ENCODE measurements at places on chromosomes 5 and 9.

DNA sequence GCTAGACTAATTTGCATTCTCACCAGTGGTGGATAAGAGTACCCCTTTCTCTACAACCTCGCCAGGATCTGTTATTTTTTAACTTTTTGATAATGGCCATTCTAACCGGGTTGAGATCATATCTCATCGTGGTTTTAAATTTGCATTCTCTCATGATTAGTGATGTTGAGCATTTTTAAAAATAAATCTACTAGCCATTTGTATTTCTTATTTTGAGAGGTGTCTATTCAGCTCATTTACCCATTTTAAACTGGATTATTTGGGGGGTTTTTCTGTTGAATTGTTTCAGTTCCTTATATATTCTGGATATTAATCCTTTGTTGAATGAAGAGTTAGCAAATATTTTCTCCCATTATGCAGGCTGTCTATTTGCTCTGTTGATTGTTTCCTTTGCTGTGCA, 139.6 kb downstream of the ARSB start:
- DNase-seq: no peak

DNA sequence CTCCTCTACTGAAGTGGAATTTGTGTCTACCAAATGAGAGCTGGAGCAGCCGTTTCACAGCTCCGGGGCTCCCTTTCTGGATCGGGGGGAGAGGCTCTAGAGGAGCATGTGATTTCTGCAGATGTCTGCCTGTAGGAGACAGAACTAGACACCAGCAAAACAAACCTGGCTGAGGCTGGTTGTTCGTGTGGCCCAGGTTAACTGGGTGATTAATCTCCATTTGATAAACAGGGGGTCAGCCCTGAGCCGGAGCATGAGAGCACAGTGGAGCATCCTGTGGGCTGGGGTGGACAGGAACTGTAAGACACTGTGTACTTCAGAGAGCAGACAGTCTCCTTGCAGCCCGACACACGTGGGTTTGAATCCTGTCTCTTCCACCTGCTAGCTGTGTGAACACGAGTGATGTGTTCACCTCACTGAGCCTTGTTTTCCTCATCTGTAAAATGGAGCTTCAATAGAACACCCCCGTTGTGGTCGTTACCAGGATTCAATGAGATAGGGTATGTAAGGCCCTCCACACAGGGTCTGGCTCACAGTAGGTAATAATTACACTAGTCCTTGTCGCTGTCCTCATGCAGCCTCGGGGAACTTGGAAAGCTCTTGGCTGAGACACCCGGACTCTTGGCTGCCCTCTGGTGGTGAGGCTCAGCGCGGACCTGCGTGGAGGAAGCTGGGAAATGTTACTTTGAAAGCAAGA, 12.9 kb downstream of the CXCL14 start:
- peak; percentile 77 for DNase-seq

GRCh38 chr9:2634153-2634552, 12.6 kb downstream of the VLDLR start:
- DNase-seq: no peak

- DNase-seq: peak; percentile 2
These were observed 299.4 kb upstream of the RASA1 start for GRCh38 chr5:86968301-86968753.

DNA sequence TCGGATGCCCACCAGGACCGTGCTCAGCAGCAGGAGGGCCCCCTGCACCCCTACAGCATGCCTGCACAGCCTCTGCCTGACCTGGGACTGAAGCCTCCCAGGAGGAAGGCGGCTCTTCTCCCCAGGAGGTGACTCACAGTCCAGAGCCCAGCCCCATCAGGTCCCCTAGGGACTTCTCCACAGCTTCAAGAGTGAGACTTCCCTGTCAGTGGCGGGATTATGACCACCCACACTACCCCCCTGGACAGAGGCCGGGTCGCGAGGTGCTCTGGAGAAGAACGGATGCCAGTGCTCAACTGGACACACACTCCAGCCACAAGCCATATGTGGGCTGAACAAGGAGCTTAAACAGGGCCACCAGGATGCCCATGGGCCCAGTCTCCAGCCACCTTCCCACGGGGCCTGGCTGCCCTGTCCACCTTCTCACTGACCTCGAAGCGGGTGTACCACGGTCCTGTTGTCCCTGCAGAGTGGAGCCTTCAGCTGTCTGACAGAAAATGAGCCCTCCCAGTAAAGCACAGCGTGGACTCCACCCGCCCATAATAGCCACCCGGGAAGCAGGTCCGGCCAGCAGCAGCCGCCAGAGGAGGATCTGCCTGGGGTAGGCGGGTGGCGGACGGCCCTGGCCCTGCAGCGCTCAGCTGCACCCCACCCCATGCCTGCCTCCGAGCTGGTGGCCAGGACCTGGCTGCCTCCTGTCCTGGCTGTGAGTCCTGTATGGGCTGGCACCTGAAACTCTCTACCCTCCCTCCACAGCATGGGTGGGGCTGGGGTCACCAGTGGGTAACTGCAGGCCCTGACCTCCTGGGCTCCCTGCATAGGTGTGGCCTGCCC, 54.7 kb downstream of the SEMA4D start:
- peak; percentile 71 for DNase-seq

GRCh38 chr5:89071941-89072331, 189.0 kb upstream of the MEF2C start:
- DNase-seq: peak; percentile 19

- DNase-seq: peak; percentile 25
These were observed 45.1 kb downstream of the SLCO6A1 start for GRCh38 chr5:102453716-102454115.

DNA sequence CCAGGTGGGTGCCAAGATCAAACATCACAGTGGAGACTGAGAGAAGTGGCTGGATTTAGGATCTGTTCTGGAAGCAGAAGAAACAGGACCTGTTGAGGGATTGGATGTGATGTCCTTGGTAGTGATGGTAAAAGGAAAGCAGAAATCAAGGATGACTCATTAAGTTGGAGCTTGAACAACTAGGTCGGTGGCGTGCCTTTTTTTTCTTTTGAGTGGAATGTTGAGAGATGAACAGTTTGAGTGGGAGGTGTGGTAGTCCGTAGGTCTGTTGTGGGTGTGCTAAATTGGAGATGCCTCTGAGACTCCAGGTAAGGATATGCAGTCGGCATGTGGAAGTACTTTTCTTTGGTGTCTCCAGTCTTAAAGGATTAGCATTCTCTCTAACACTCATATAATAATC, 92.1 kb upstream of the IL12B start:
- DNase-seq: no peak

DNA sequence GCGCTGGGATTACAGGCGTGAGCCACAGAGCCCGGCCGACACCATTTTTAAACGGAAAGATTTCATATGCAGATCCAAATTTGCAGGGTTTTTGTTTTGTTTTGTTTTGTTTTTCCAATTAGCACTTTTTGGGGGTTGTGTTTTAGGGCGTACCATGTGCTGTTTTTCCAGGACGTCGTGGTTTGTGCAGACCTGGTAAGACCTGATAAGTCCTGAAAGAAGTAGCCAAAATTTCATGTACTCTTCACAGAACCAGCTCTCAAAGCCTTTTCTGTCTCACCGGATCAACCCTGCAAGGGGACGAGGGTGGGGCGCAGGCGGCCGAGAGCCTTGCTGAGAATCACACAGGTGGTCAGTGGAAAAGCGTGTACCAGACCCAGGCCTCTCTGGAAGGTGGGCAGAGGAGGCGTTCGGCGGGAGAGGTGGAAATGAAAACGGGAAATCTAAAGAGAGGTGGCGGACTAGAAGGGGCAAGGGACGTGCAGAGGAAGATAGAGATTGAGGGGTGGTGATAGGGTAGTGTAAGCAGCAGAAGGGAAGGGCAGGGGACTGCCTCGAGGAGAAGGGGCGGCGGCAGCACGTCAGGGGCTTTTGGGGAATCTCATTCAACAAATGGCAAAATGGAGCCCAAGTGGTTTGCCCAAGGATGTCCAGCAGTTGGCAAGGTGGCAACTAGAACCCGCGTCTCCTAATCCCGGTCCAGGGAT, 1.1 kb upstream of the FAF2 start:
- DNase-seq: no peak

- no peak for DNase-seq
These were observed 289.1 kb downstream of the AOPEP start for GRCh38 chr9:95015569-95015968.

DNA sequence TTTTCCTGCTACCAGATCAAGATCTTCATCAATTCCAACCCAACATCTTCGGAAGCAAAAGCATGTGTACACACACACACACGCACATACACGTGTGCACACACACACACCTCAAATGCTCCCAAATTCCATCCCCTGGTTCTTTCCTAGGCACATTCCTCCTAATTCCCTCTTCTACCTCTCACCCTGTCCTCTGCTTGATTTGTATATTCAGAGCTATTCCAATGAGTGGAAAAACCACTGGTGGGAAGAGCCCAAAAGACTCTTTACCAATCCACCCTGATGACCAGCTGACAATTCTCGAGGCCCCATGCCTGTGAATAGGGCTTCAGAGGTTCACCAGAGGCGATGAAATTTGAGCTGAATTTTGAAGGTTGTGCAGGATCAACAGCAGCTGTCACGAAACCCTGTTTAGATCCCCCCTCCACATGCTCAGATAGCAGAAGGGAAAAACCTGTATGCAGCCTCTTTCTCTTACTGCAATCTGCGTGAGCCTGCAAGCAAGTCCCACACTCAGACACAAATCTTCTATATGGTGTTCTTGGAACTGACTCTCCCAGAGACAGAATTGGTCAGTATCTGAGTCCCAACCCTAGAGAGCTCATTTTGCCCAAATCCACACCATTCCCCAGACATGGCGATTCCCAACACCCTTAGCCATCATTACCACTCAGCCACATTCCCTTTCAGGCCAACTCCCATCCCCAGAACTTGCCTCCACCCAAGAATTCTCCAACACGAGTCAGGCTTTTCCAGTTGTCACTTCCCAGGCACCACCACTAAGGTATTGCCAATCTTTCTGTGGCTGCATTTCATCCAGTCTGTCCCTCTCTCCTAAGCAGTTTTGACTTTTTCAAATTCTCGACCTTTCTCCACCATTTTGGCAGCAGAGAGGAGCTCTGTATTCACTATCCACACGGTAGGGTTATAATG, 4.3 kb upstream of the TRIO start:
- DNase-seq: no peak

DNA sequence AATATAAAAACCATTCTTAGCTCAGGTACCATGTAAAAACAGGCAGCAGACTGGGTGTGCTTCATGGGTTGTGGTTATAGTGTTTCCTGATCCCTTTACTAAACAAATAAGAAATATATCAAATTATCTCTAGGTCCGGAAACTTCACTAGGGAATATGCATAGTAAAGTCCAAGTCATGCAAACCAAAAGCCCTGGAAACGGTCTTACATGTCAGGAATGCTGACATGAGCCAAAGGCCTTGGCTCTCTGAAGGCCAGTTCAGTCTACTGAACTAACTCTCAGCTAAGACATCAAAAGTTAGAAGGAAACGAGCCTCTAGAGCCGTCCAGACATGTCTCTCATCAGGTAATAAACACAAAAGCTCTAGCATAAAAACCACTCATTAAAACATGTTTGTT, 778.9 kb upstream of the ZNF608 start:
- DNase-seq: no peak

- DNase-seq: peak; percentile 30
These were observed 31.2 kb upstream of the AFAP1L1 start for GRCh38 chr5:149240354-149240998.

- DNase-seq: no peak
These were observed 19.6 kb upstream of the UBTD2 start for GRCh38 chr5:172303162-172303561.

- no peak for DNase-seq
These were observed 131.9 kb upstream of the PTPRD start for GRCh38 chr9:10744669-10745068.

DNA sequence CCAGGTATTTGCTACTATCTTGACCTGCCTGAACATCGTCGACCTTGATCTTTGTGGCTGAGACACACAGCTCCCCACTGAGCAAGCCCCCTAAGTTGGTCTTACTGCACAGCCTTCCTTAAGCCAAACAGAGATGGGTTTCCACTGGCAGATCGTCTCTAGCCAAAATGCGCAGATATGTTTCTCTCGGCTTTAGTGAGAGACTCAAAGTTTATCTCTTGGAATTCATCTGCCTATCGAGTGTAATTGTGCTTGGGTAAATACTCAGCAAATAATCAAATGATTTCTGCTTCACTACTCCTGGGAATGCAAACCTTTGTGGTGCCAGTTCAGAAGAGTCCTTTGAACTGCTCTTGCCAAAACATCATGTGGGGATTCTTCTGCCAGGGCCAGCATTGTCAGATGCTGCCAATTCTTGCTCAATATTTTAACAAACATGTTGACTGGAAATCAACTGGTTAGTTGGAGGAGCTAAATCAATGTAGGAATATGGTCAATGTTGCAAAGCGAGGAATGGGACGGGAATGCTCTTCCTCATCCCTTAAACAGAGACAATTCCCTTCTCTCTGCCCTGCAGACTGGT, 141.2 kb upstream of the SLC28A3 start:
- DNase-seq: no peak

- no peak for DNase-seq
These were observed 605.6 kb downstream of the MTRR start for GRCh38 chr5:8474569-8474930.

DNA sequence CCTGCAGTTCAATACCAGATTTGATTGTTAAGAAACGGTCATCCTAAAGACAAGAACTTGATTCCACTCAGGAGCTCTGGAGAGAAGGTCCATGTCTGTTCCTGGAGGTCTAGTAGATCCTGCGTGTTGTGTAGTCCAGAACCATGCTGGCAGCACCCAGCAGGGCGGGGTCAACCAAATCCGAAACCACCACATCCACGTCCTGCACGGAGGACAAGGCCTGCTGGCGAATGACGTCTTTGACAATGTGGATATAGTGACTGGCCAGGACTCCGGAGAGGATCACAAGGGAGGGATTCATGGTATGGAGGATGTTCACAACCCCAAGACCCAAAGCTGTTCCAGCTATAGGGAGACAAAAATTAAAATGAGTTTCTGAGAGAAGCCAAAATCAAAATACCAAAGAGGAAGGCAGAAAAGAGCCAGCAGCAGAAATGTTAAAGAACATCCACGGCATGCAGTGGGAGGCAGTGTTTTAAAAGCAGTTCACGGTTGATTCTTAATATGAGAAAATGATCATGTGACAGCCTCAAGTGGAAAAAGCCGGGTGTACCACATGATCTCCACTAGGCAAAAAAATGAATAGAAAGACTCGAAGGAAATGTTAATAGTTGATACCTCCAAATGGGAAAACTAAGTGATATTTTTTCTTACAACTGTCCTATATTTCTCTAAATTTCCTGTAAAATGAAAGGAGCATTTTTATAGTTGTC, 26.7 kb downstream of the CLTA start:
- no peak for DNase-seq

DNA sequence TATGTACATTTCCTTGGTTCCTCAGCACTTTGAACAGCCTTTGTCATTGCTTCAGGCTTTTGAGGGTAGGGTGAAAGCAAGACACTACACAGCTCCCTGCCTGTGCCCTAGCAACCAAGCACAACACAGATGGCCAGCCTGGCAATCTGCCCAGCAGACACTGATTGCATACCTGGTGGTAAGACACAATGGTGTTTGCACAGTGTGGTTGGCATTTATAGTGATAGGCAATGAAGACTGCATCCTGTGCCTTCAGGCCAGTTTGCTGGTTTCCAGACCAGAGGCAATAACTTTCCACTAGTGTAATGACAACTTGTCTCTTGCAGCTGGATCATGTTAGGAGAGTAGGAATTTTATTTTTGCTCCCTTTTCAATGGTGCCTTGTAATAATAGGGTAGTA, 144.5 kb upstream of the TNC start:
- DNase-seq: no peak
